ENCODE measurements at places on chromosomes 5 and 9.

DNA sequence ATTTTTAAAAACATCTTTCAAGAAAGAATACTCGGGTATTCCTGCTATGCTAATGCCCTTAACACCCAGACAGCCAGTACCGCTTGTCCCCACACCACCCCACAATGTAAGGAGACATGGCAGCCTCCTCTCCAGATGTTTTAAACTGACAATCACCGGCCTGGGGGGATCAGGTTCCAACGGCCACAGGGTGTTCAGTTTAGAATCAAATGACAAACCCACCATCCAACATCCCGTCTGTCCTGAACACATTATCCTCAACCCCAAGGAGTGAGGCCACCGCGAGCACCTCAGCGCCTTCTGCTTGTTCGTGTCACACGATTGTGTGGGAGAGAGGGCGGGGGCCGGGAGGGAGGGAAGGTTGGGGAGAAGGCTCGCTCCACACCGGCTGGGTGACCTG, 152.8 kb downstream of the PAX5 start:
- DNase-seq, result no peak

- no peak for DNase-seq
Observed at GRCh38 chr5:156584871-156585270, 257.9 kb downstream of the SGCD start.

DNA sequence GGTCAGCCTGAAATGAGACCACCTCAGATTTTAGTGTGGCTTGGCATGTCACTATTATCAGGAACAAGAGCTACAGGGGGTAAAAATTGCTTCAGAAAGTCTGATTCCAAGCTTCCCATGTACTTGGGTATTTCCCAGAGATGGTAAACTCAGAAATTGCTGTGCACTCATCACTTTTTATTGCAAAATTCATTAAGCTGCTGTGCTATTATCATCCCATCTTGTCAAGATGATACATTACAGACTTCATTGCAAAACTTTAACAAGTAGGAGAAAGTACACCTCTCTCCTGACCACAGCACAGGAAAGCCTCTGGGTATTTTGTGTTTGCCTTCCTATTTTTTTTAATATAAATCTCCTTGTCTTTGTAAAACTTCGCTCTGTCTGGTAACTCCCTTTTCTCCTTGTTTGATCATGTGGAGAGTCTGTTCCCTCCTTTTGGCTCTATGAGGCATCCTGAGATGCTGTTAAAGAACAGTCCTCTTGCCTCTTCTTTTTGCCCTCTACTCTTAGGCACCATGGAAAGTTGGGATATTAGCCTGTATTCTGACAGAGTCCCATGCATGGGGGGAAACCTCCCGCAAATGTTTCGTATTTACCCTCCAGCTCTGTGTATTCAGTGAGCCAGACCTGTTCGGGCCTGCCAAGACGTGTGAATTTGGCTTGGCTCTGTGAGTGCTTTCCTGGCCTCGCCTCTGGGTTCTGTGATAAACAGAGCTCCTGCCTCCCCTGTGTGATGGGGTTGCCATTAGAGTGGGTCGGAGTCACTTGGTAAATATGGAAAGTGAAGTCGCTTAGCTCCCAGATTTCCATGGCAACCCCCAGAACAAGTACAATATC, 260.7 kb downstream of the NR3C1 start:
- no peak for DNase-seq

DNA sequence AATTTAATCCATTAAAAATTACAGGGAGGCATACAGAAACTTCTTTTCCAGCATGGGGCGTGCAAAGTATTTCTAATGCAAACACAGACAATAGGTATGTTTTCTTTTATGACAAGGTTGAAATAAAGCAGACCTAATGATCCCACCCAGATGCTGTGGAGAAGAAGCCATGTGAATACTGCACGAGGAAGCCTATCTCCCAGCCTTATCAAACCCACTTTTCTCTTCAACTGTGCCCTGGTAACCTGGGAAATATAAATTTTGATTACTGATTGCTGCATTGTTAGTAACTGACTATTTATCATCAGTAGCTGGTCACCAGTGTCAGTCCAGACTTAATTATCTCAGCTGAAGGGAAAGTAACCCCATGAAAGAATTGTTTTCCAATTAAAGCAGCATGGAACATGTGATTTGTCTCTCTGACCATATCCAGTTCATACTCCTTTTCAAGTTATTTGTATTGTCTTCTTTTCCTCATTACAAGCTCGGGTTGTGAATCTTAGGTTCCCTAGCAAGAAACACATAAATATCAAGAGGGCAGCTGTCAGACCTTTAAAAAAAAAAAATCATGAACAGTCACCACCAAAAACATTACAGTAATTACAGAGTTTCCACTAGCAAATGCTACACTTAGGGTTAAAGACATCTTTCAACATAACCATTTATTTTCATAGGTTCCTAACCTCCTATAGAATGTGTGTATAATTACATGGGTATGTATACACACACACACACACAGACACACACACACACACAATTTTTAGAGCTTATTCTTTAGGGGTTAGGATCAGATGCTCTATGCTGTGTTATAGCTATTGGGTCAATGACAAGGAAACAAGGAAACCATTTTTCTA, 50.3 kb downstream of the SEMA6A start:
- no peak for DNase-seq

- DNase-seq, result no peak
Observed at GRCh38 chr9:88628114-88628513, 93.1 kb downstream of the NXNL2 start.

- no peak for DNase-seq
Observed at GRCh38 chr5:133196441-133197085, 144.8 kb downstream of the HSPA4 start.

DNA sequence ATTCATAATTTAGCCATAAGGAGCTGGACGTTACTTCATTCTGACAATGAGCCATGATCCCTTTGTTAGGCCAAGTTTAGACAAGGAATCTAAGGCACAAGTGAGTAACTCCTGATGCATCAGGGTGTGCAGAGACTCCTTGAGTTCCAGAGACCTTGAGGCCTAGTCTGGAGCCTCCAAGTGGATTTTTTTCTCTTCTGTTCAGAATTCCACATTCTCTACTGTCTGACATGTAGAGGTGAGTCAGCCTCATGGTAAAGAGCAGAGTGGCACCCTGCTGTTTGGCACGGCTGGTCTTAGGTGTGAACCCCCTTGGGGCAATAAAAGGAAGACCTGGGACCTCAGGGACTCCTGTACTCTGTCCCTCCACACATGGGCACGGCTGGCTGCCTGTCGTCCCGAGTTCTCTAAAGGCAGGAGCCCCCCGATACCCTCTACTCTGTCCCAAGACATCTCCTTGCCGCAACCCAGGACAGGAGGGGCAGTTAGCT, 22.0 kb upstream of the TGFBI start:
- DNase-seq, result no peak

DNA sequence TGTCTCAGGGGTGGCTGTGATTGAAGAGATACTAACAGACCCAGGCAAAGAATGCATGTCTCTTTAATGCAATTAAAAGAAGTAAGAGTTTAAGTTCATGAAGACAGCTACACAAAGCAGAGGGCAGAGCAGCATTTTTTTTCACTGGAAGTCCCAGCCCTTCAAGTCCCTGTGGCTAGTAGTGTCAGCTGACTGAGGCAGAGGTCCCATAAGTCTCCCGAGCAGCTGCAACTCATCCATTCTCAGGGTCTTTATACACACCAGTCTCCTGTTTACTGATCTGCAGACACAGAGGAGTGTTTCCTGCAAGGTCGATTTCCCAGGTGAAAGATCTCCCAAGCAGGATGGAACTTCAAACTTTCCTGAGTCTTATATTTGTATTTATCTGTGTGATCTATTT, 169.4 kb upstream of the GLRA1 start:
- DNase-seq, result no peak

GRCh38 chr9:27532046-27532445, 2.4 kb upstream of the MOB3B start:
- DNase-seq, result no peak

- DNase-seq, result no peak
Observed at GRCh38 chr5:134086225-134086942, 28.1 kb upstream of the TCF7 start.

GRCh38 chr5:2373631-2374030, 377.8 kb downstream of the IRX2 start:
- DNase-seq, result no peak

- DNase-seq, result no peak
Observed at GRCh38 chr5:131142970-131143617, 22.0 kb downstream of the HINT1 start.
